Activated B cell treated with CpG ODN at 0.5 μM for 24 hours (primary cell): ENCODE measurements at places on chromosomes 5 and 9.

DNA sequence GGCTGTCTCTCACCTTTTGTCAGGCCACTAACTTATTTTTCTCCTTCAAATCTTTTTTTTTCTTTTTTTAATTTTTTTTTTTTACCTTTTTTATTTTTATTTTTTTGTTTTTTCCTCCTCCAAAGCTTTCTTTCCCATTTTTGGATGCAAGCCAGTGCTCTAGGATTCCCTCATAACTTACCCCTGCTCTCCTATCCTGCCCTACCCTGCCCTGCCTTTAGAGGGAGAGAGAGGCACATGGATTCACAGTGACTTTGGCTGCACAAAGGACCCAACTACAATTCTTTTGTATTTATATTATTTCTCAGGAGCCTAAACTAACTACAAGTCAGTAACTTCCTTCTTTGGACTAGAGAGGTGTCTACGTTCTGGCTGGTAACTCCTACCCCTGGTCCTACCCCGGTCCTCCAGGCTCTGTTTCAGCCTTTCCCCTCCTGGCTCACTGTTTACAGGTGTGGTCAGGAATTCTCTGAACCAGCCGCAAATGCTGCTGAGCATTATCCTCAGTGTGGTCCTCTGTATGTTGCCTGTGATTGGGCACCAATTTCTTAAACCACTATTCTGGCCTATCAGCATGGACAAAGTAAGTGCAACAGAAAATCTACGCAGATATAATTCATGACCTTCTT is 8.4 kb upstream of the RUSC2 start:
- DNase-seq: no peak

DNA sequence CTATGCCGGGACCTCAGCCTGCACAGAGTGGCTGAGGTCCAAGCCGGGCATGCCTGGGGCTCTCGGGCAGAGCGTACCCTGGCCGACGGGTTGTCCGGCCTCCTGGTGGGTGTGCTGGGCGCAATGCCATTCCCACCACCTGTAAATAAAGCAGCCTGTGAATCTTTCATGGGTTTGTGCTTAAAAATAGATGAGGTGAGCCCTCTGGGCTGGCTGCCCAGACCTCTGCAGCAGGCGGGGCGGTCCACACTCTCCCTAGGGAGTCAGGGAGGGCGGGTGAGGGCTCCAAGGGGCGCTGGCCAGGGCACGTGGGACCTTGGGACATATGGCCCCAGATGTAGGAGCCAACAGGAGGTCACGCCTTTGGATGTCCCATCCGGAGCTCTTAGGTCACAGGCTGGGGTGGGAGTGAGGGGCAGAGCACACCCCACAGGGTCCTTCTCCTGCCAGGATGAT is 3.6 kb upstream of the AGPAT2 start:
- no peak for DNase-seq

- no peak for DNase-seq
Measured at GRCh38 chr5:9545136-9545991, 511 bp downstream of the SEMA5A start.

- no peak for DNase-seq
Measured at GRCh38 chr5:56482363-56482762, 249.2 kb upstream of the ANKRD55 start.

DNA sequence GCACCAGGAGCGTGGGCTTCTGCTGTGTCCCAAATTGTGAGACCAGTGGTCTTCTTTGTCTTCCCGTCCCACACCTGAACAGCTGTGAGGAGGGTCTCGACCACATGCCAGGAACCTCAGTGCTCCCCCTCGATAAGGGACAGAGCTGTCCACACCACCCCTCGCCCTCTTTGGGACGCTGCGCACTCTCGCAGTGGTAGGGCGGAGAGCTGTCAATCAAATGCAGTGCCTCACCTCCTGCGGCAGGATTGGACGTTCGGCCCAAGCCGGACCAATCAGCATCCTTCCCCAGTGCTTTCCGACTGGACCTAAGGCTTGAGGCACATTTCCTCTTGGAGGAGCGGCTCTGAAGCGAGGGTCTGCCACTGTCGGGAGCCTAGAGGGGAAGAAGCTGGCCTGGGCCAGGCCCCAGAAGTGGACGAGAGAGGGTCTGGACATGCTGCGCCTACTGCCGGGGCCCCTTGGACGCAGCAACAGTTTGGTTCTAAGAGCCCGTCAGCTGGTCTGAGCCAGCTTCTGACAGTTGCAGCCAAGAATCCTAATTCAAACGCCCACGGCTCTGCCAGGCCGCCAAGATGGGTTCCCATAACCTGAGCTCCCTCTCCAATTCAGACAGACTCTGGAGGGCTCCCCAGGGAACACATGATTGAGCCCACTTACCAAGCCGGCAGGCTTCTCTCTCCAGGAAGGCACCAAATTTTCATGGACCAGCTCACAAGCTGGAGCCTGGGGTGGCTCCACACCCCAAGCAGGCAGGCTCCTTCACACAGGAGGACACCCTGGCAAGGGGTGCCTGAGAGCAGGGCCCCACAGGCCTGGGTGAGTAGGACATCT is 28.1 kb upstream of the ADAMTS2 start:
- no peak for DNase-seq

DNA sequence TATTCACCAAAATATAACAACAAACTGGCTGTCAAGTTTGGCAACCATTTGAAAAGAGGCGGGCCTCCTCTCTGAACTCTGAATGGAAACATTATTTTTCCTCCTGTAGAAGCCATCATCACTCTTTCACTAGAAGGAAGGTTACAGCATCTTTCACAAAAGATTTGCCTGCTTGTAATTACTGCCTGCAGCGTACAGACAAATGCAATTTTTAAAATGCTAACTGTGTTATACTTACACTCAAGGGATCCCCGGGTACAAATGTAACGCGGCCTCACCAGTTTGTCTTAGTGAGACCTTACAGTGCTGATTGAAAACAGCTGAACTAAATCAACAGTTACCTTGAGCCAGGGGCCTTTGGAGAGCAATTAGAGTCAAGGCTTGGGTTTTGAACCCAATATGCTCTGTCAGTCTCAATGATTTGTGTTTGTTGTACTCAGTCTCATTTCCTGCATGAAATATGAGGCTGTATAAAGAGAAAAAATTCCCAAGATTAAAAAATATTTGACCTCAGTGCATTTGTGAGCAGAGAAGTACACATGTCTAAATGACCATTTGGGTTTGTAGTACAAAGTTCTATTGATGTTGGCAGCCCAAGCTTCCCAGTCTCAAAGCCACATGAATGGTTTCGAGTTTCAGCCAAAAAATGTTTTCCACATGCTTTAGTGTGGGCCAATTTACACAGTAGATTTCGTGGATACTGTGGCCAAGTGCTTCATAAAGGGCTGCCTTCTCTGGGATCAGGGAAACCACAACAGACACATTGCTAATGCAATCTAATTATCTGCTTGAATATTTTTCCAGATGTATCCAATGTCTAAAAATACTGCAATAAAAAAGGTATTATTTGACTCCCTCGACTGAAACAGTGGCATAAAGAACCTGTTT is 500.0 kb downstream of the SPATA31D1 start:
- no peak for DNase-seq

DNA sequence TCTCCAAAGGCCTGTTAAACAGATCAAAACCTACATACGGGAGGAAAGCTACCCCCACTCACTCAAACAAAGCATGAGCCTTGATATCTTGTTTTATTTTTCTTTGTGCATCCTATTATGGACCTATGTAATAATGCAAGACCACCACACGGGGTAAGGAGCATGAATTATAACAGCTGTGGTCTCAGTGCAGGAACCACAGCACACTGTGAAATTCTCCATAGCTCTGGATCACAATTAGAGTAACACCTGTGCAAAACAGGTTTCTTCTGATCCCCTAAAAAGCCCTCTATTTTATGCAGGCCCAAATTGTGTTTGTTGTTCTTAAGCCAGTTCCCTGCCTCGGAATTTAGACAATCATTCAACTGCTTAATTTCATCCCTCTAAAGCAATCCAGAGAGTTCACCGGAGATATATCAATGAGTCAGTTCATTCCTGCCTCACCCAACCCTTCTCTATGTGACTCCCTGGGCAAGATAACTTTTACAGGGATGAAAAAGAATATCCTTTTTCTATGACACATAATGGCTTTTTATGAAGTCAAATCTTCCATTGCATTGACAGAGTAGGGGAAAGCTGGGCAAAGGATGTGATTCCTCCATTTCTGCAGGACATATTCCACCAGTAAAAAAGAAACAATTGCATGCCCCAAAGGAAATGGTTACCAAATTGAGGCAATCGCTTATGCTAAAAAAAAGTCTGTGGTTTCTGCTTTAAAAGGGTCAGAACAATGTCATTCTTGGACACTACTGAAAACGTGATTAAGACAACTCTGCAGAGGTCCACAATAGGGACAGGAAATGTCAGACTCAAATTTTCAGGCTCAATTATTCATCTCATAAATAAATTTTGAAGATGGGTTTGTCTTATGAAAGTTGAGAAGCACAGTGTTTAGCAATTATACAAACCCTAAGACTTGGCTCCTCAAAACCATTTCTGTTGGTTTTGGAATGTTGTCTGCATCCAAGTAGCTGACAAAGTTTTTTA is 41.6 kb upstream of the FST start:
- no peak for DNase-seq

- DNase-seq: no peak
Measured at GRCh38 chr9:76412638-76413037, 18.4 kb upstream of the RFK start.

DNA sequence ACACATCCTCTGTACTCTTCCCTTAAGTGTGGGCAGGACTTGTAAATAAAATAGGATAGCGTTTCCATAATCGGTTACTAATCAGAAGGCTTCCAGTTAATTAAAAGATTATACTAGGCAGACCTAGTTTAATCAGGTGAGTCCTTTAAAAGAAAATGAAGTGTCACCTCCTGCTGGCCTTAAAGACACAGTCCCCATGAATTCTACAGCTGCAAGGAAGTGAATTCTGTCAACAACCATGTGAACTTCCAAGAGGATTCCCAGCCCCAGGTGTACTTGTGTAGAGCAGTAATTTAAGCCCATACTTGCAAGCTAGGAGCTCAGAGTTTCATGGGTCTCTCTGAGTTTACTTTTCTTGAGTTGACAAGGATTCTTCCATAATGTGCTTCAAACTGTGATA is 918.3 kb downstream of the DTWD2 start:
- DNase-seq: no peak

DNA sequence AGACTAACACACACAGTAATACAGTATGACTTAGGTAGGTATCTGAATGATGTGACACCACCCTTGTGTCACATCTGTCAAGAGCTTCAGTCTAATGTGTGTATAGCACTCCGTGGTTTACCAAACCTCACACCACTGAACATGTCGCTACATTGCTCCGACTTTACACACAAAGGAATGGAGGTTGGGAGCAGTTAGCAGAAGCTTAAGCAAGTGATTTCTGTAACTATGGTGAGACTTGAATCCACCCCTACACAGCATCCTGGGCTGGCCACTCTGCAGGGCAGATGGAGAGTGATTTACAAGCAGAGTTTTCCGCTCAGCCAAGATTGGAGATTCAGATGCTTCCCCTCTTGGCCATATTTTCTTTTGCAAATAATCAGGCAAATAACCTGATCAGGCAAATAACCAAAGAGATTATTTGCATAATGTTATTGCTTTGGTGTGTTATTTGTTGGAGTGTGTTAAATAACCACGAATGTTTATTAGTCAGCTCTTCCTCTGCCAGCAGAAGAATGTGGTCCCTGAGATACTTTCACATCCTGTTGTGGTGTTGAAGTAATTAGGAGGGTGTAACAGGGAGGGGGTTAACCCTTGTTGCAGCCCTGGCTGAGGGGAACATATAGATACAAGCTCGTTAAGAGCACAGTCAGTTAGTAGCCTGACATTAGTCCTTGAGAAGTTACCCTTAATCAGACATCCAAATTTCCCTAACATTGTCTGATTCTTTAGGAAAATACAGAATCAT is 92.8 kb downstream of the SNX18 start:
- no peak for DNase-seq

DNA sequence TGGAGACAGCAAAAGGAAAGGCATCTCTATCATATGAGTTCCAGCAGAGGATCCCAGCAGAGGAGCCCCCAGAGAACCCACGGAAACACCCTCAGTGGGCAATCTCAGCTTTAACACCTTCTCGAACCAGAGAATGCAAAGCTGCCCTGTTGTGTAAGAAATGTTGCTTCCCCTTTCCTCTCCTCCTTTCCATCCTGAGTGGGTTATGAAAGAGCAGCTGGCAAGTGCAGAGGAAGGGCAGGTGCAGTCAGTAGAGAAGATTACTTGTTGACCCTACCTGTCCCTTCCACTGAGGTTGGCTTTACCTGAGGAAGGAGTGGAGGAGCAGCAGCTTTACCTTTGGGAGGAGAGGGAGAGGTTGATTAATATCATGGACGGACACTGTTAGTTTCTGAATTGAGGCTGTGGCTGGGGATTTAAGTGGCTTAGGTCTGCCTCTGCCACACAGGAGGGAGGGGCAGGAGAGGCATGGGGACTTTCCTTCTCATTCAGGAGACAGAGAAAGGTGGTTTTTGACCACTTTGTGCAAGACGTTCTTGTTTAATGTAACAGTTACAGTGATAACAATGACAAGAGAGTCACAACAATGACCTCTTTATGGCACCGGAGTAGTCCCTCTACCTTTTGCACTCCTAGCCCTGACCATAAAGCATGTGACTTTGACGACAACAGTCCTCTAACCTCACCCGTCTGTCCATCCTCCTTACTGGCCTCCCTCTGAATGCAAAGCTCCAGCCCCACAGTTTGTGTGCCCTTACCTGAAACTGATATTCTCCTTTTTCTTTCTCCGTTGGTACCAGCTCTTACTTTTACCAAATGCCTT is 254.8 kb downstream of the NSG2 start:
- no peak for DNase-seq

GRCh38 chr9:130003943-130004552 is 38.9 kb downstream of the FNBP1 start:
- no peak for DNase-seq

DNA sequence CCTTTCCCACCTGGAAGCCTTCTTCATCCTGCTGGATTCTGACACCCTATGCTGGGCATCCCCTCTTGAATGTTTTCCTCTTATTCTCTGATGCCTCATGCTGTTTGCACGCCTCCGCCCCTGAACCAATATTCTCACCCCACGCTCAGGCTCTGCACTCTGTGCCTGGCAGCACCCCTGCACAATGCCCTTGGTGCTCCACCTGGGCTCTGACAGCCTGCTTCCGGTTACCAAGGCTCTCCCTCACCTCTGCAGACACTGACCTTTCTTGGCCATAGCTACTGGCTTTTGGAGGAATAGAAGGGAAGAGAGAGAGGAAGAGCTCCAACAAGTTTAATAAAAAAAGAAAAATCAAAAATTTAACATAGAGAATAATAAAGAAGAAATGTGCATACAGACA is 108.7 kb upstream of the SHB start:
- DNase-seq: no peak

DNA sequence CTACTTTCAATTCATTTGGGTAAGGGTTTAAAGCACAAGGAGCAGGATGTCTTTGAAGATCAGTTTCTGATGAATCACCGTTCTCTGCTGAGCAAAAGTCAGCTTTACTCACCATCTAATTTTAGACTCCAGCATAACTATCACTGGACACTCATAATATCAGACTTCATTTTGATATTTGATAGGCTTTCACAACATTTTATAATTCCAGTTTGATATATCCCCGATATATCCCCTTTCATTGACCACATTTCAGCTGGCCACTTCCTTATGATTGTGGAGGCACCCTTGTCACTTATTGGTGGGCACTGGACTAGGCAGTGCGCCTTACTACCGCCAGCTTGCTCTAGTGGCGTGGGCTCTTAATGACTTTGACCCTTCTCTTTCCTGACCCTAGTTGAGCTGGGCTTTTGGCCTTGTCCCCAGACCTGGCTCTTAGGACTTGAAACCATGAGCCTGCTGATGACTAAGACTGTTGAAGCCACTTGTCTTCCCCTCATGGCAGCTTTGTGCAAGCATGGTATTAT is 46.8 kb downstream of the CYSTM1 start:
- DNase-seq: no peak
